ENCODE measurements at places on chromosomes 2 and 18.

GRCh38 chr2:229586746-229587705 lies 127.3 kb downstream of the DNER start:
- no peak for DNase-seq

DNA sequence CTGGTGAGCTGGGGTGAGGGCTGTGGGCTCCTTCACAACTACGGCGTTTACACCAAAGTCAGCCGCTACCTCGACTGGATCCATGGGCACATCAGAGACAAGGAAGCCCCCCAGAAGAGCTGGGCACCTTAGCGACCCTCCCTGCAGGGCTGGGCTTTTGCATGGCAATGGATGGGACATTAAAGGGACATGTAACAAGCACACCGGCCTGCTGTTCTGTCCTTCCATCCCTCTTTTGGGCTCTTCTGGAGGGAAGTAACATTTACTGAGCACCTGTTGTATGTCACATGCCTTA lies 10.5 kb downstream of the PROC start:
- DNase-seq: no peak

- DNase-seq: no peak
Measured at GRCh38 chr18:74282755-74283554, 8.8 kb downstream of the CYB5A start.

DNA sequence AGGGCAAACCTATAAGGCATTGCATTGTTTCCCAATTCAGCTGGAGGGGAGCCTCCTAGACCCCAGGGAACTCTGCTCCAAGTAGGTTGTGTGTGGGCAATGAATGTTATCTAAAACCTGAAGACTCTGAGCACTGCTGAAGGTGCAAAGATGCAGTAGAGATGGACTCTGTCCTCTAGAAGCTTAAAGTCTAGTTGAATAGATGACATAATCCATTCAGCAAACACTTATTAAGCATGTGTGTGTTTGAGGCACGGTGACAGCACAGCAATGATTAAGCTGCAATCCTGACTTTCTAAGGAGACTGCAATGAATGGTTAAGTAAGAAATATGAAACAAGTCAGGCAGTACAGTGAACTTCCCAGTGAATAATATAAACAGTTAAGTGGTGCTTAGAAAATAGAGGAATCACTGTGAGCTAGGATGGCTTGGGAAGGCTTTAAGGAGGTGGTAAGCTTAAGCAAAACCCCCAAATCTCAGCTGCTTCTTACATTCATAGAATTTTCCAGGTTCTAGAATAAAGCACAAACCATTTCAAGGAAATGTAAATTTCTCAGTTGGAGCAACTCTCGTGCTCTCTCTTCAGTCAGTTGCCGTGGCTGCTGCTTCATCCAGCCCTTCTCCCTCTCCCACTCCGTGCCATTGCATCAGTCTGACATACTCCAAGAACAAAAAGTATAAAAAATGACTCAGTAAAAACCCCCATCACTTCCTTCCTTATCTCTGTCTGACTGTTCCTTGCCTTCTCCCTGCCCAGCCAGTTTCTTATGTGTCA lies 19.1 kb downstream of the MXD1 start:
- no peak for DNase-seq

DNA sequence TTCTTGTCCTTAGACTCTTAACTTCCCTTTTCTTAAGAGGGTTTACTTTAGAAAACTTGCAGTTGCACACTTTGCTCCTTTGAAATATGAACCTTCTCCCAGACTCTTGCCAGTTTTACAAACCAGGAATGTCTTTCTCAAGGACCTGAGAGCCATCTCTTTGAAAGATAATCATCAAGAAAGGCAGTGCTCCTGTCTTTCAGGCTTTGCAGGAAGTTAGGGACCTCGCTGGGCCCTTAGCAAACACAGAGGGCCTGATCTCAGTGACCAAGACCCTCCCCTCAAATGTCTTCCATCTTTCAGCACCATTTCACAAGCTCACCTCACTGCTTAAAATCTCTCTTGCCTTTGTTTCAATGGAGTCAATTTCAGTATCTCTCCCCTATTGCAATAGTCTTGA lies 32.0 kb upstream of the NYAP2 start:
- no peak for DNase-seq

DNA sequence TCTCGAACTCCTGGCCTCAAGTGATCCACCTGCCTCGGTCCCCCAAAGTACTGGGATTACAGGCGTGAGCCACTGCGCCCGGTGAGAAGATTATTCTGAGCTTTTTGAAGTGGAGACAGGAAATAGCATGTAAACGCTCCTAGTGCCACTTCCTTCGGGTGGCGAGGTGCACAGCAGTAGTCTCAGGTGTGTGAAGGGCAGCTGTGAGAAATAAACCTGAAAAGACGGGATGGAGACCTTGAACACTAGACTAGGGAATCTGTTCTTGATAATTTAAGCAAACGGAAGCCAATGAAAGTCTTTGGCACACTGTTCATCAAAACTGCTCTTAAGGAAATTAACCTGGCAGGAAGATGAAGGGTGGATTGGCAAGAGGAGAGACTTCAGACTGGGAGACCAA lies 439 bp upstream of the PLEKHH2 start:
- DNase-seq: no peak
